Stimulated activated CD8-positive, alpha-beta memory T cell treated with anti-CD3 and anti-CD28 coated beads, Interleukin-2, amount 100 ng/mL, for 1 hour (primary cell): ENCODE measurements at places on chromosomes 1 and 21.

GRCh38 chr1:238061967-238062613, 171.4 kb upstream of the ZP4 start:
- DNase-seq = no peak

DNA sequence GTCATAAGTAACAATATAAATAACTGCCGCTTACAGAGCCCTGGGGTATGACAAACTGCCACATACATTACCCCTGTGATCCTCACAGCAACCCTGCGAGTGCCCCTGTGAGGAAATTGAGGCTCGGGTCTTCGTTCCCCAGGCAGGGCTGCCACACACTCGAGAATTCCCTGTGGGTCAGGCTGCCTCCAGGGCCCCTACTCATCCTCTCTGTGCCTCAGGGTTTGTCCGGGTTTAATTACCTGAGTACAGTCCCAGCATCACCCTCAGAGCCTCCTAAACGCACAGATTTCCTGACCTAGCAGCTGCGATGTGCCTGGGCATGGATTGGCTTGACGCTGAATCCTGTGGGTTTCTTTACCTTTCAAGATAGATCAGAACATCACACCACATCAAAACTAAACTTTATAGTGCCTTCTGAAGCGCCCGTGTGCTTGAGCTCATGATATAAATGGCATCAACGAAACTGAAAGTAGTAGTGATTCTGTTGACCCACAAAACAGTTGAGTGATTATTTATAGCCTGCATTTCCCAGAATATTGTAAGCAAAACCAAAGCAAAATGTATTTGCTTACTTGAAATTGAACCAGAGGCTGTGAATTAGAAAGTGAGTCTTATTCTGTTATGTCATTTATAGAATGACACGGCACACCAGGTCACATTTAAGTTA, 14.0 kb downstream of the SLC37A1 start:
- no peak for DNase-seq

DNA sequence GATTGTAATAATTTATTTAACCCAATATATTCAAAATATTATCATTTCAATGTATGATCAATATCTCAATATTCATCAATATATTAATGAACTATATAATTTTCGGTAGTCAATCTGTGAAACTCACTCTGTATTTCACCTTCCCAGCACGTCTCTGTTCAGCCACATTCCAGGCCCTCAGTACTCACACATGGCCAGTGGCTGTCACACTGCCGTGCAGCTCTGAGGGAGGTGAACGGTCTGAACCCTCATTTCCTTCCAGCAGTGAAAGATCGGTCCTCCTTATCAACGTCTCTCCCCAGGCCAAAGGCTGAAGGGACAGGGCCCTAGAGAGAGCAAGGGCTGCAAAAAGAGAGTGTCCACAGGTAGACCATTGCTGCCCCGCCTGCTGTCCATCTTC, 39.5 kb upstream of the ZNF124 start:
- DNase-seq = no peak

- no peak for DNase-seq
Observed at GRCh38 chr21:31772674-31773555, 41.0 kb upstream of the SCAF4 start.

DNA sequence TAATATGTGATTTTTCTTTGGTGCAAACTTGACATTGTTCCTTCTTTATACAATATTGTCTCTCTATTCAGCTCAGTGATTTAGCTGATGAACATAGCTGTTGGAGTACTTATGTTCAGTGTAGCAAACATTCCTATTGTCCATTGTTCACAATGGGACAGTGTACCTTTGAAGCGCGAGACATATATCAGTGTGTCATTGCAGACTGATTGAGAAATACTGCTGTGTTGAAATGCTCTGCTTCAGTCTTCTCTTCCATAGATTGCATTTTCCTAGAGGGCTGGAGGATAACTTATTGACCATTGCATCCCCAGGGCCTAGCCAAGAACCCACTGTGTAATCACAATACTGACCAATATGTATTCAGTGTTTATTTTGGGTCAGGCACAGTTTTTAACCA, 46.5 kb downstream of the HLX start:
- no peak for DNase-seq

GRCh38 chr1:11653101-11653860, 948 bp downstream of the FBXO2 start:
- DNase-seq = no peak

DNA sequence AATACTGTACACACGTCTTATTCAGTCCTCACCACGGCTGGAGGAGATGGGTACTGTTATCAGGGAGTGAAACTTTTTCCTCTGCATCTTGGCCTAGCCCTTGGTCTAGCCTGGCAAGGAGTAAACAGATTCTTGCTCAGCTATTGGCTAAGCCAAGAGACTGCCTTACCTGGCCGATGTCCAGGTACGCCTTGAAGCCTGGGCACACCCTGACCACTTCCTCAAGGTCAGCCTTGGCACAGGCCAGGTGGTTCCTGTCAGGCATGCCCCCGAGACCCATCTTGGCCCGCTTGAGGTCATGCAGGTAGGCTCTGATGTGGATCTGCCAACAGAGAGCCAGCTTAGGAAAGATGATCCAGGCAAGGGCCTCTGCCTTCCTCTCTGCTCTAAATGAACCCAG, 17.8 kb upstream of the PARS2 start:
- DNase-seq = no peak

DNA sequence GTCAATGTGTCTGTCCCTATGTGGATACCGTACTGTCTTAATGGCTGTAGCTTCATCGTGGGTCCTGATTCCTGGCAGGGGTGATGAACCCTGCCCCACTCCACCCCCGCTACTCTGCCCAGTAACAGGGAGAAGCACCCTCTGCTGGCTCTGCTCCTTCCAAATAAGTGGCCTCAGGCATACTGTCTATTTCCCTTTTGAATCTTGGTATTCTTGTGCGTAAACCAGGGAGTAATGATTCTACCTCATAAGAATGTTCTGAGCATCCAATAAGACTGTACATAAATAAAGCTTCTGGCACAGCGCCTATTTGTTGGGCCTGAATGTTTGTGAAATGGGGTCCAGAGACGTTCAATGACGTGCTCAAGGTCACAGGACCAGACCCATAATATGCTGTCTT, 35.2 kb upstream of the CTPS1 start:
- DNase-seq = no peak

- peak; percentile 34 for DNase-seq
Observed at GRCh38 chr1:206982216-206982615, 12.0 kb upstream of the FCAMR start.

GRCh38 chr21:38751379-38752050, 54.2 kb upstream of the ETS2 start:
- DNase-seq = no peak

GRCh38 chr1:53580009-53580400, 120.8 kb downstream of the DMRTB1 start:
- DNase-seq = no peak

DNA sequence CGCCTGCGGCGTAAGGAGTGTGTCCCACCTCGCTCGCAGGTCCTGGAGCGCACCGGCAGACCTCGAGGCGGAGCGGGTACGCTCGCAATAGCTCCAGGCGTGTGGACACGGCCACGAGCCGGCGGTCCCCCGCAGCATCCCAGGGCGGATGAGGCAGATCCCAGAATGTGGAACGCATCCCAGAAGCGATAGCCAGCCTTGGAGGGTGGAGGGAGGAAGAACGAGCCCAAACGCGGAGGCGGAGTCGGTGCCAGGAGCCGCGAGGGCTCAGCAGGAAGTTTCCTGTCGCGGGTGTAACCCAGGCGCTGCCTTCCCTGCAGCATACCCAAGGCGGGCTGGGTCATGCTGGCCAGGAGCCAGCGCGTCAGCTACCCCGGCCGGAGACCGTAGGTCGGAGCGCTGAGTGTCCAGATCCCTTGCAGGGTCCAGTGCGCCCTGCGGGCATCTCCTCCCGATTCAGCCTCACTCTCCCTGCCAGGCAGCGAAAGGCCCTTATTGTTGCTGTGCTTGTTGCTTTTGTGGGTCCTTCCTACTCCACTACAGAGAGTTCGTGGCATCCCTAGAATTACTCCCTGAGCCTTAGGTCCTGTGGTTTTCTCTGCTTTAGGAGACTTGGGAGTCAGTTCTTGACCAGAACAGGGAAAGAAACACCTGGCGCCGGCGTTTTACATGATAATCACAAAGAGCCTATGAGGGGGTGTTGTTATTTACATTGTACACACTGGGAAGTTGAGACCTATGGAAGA, 27.7 kb downstream of the STYXL2 start:
- no peak for DNase-seq

- no peak for DNase-seq
Observed at GRCh38 chr21:45558044-45558721, 15.9 kb upstream of the SLC19A1 start.

DNA sequence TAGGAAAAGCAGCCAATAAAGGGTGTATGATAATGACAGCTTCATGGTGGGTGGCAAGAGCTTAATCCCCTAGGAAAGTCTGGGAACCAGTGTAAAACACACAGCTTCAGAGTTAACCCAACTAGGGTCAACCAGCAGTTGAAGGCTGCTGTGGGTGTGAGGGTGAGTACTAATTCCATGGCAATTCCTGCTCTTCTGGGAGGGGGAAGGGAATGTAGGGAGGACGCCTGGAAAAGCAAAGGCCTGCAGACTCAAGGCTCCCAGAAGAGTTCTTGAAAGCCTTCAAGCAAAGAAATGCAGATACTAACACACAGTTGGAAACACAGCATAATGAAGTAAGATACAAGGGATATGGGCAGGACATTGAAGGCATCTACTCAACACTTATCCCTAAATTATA, 28.1 kb downstream of the TTLL7 start:
- no peak for DNase-seq

- no peak for DNase-seq
Observed at GRCh38 chr21:41957991-41958766, 4.4 kb upstream of the C2CD2 start.

DNA sequence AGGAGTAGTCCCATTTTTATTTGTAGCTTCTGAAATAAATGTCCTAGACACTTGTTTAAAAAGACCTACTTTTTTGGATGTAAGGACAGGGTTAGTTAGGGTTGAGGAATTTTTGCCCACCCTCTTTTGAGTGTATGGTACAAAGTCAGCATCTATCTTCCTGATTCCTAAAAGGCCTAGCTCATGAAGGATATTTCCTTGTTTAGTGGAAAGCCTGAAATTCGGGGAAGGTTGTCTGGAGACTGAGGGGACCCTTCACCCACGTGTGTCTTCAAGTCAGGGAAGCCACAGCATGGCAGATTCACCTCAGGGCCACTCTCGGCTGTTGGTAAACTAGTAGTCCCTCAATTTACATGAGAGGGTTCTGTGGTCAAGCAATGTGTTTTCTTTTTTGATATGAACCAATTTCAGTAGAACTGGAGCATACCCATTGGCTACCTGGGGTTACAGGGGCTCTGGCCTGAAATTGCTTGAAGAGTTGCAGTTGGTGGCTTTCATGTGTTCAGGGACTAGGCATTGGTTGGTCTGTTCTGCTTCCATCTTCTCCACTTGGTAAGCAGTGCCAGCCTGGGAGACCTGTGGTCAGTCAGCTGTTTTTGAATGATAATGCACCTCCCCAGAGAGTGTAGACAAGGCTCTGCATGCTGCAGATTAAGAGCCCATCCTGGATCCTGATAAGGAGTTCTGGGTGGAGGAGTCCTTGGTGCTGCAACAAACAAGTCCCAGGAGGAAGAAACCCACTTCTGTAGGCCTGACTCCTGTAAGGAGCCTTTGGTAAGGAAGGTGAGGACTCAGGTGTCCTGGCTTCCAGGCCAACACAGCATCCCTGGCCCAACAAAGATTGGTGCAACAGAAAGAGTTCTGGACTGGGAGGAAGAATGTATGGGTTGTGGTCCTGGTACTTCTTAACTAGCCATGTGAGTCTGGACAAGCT, 6.3 kb downstream of the BTG2 start:
- DNase-seq = no peak

DNA sequence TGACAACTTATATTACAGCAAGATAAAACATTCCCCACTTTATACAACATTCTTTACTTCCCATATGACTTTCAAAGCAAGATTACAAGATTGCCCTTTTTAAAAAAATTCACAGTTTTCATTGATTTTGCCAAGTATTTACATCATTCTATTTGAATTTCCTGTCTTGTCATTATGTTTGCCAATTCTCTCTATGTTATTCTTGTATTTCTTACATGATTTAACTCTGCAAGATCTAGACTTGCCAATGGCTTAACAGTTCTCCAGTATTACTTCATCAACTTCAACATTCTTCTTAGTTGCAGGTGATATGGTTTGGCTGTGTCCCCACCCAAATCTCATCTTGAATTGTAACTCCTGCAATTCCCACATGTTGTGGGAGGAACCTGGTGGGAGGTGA, 31.6 kb downstream of the FMO4 start:
- no peak for DNase-seq

- no peak for DNase-seq
Observed at GRCh38 chr1:201125019-201125418, 2.0 kb downstream of the ASCL5 start.

GRCh38 chr1:166089804-166090203, 77.0 kb downstream of the FAM78B start:
- DNase-seq = no peak

DNA sequence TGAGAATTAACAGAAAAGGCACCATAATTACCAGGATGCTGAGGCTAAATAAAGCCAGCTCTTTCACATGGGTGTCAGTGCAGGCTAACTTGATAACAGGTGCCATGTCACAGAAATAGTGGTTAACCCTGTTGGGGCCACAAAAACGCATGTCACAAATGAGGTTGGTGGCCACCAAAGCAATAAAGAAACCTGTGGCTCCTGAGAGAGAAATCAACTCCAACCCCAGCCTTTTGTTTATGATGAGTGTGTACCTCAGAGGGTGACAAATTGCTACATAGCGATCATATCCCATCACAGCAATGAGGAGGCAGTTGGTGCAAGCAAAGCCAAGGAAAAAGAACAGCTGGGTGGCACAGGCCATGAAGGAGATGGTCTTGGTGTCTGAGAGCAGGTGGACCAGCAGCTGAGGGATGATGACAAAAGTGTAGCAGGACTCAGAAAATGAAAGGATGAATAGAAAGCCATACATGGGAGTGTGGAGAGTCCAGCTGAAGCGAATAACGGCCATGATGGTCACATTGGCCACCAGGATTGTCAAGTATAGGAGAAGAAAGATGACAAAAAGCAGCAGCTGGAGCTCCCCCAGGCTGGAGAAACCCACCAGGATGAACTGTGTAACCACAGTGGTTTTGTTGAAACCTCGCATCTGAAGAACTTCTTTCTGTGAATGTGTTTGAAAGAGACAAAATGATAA, at the start of gene OR10T2:
TSS of gene OR10T2 (minus strand) at position 649 of the 697 bp plus-strand sequence. CDS start at position 649, 0 bp downstream.
- no peak for DNase-seq

DNA sequence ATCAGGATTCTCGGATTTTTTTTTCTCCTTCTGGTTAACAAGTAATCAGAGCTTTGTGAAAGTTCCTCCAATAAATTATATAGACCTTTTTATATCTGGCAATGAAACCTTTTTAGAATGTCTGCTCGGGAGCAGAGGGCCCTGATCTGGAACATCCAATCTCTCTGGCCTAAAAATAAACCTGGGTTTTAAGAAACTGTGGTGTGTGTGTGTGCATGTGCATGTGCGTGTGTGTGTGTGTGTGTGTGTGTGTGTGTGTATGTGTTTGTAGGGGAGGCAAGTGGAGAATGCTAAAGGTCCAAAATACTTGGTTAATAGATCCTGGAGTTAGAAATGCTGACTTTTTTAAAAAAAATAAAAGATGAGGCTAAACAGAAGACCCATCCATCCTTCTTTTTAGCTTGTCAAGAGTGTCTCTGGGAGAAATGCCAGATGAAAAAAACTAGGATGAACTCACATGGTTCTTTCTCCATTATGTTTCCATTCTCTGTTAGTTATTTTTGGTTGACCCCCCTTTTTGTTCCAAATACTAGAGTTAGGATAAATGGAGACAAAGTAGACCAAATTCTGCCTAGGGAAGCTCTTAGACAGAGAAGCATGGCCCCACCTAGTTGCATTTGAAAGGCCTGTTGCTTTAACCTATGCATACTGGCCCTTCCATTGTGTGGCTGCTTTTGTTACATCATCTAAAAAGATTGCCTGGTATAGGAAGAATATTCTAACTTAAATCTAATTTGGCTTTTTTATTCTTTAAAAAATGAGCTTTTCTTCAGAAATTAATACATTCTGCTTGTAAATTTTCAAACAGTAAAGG, 175.9 kb downstream of the PAPPA2 start:
- DNase-seq = no peak
